ENCODE measurements at places on chromosomes 12 and 14.
A peak's percentile ranks its signal among the peaks of the same experiment; 100 is the strongest.

- DNase-seq = no peak
Observed at GRCh38 chr12:123105211-123105826, 45.6 kb downstream of the PITPNM2 start.

- DNase-seq = no peak
Observed at GRCh38 chr12:2858334-2858733, 1.5 kb upstream of the TEX52 start.

- DNase-seq = no peak
Observed at GRCh38 chr12:49824895-49825294, 3.3 kb downstream of the NCKAP5L start.

DNA sequence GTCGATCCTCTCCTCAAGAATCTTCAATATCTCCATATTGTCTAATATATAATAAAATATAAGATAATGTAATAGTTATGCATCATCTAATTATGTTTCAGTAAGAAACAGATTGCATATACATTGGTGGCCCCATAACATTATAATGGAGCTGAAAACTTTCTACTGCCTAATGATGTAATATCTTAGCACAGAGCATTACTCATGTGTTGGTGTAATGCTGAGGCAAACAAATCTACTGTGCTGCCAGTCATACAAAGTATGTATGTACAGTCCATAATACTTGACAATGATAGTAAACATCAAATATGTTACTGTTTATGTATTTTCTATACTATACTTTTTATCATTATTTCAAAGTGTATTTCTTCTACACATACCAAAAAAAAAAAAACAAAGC, 128.7 kb downstream of the CPNE8 start:
- no peak for DNase-seq

GRCh38 chr14:61498811-61499210, 177.4 kb downstream of the PRKCH start:
- no peak for DNase-seq

DNA sequence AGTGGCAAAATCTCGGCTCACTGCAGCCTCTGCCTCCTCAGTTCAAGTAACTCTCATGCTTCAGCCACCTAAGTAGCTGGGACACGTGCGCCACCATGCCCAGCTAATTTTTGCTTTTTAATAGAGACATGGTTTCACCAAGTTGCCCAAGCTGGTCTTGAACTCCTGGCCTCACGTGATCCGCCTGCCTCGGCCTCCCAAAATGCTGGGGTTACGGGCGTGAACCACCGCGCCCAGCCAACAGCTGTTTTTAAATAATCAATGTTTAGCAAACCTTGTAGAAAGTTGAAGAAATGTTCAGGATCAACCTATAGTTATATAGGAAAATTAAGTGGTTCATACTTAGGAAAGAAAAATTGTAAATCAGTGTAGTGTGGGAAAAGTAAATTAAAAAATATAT, 6.0 kb upstream of the HSP90AA1 start:
- no peak for DNase-seq

GRCh38 chr14:104597576-104597975, 7.0 kb downstream of the TMEM179 start:
- DNase-seq = no peak

DNA sequence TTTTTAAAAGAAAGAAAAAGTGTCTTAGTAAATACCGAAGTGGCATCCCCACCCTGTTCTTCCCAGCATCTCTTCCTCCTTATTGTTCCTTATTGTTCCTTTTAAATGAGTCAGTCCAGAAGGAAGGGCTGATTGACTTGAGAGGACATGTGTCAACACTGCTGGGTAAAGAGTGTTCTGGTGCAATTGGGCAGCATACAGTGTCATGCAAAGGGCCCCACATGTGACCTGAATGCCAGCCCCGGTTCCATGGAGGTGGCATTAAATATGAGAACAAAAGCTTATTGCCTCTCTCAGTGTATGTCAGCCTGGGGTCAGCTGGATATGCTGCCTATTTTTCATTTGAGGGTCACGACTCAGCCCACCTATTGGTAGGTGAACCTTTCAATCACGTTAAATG, 58.9 kb upstream of the RIC8B start:
- DNase-seq = no peak

DNA sequence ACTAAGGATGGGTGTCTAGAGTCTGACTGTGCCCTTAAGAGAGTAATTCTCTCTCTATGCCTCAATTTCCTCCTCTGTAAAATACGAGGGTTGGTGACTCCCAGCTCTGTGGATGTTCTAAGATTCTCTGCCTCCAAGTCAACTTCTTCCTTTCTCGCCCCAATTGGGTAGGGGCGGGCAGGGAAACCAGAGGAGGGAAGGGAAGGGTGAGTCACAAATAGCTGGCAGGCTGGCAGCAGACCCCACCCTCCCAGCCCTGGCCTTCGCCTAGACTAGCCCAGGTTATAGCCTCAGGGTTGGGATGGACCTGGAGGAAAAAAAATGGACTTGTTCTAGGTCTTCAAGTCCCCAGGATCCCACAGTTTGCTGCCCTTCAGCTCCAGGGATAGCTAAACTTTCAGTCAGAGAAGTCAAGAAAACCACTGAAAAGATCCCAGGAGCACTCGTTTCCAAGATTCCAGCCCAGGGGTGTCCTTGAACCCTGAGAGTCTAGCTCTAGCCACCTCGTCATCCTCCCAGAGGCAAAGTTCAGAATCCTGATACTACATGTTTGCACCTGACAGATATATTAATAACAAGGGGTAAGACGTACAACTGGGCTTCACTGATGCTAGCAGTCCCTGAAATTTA, 2.3 kb downstream of the DGKA start:
- DNase-seq = no peak

GRCh38 chr14:96874127-96874526, 76.9 kb downstream of the VRK1 start:
- no peak for DNase-seq

GRCh38 chr12:83827860-83828259, 1084.7 kb downstream of the SLC6A15 start:
- DNase-seq = no peak

GRCh38 chr14:24699052-24699451, 65.1 kb upstream of the GZMB start:
- DNase-seq = no peak

DNA sequence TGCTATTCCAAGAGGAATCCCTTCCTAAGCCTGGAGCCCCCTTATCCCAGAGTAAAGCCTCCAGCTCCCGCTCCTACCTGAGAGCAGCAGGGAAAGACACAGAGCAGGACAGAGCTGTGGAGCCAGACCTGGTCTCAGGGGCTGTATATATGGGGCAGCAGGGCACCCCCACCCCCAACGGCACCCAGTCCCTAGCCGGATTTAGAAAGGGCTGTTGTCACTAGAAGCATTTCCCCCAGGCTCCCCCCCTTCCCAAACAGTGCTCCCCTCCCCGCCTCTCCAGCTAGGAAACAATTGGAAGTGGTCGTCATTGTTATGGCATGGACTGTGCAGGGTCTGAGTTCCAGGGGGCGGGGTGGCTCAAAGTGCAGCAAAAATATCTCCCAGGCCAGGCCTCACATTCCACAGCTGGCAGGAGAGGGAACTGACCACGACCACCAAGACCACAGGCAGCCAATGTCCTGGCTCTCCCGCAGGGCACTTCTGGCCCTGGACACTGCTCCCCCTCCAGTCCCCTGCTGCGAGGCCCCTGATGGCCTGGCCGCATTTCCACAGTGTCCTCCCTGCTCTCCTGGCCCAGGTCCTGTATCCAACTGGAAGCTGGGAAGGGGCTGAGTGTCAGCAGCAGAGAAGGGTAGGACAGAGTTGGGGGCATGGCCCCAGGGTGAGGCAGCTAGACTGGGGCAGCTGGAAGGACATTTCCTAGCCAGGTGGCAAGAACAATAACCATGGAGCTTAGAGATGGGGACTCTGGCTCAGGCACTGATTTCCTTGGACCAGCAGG, at the start of gene MYH7:
Gene MYH7, minus strand, starts transcription at position 118 of the 784 bp plus-strand sequence. CDS start 1,928 bp downstream, outside the sequence.
- peak; percentile 20 for DNase-seq

- DNase-seq = no peak
Observed at GRCh38 chr14:63933110-63933509, 80.3 kb downstream of the SYNE2 start.

- DNase-seq = no peak
Observed at GRCh38 chr12:123069436-123070266, 81.2 kb downstream of the PITPNM2 start.

DNA sequence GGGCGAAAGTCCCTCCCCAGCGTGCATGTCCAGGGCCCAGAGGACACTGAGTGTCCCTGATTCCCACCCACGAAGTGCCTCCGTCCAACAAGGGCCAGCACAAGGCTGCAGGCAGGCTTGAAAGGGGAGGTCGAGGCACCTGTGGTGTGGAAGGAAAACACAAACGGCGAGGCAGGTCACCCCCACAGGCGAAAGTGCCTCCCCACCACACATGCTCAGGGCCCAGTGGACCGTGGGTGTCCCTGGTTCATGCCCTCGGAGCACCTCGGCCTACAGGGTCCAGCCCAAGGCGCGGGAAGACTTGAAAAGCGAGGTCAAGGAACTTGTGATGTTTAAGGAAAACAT, 370.4 kb downstream of the ALG10 start:
- DNase-seq = no peak

- no peak for DNase-seq
Observed at GRCh38 chr12:2294651-2295475, 242.1 kb downstream of the CACNA1C start.

GRCh38 chr12:132454933-132455418, 35.0 kb upstream of the FBRSL1 start:
- DNase-seq = no peak

GRCh38 chr12:11753150-11753499, 103.7 kb downstream of the ETV6 start:
- DNase-seq = no peak

GRCh38 chr12:127729381-127729780, 537.6 kb upstream of the TMEM132C start:
- DNase-seq = no peak

DNA sequence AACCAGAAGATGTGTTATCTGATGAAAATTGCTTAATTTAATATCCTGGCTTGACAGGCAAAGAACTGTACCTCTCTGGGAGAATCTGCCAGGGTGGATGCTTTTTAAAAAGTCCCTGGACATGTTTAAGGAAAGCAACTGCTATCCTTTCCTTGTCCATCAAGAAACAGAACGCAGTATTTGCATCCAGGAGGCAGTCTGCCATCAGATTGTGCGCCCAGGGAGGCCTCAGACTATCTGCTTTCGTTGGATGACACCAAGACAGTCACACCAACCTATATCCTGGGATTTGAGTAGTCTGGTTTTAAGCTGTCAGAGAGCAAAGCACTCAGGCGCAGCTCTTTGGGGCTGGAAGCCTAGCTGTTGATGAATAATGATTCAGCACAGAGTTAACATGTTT, 121.9 kb downstream of the TBX5 start:
- DNase-seq = no peak

- DNase-seq = no peak
Observed at GRCh38 chr12:53224061-53224896, 7.7 kb downstream of the RARG start.

DNA sequence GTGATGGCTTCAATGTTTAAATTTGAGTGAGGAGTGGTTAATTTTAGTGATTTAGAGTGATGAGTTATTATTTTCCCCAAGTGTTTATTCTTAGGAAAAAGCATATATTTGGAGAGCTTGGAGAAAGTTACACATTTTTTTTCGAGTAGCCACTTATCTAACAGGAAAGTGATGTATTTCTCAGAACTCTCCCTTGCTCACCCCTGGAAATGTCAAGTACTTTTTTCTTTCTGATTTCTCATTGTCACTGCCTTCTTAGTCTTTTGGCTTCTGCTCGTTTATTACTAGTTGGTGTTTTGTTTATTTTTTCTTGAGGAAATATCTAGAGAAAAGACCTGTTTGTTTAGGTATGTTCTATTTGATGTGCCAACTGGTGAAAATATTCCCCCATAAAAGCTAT, 58.8 kb downstream of the AEBP2 start:
- DNase-seq = no peak

- DNase-seq = no peak
Observed at GRCh38 chr12:52247622-52248540, 14.8 kb downstream of the KRT7 start.

GRCh38 chr14:73741386-73741875, 27.2 kb upstream of the PNMA1 start:
- peak; percentile 55 for DNase-seq

GRCh38 chr12:109714141-109714912, 702 bp downstream of the FAM222A start:
- peak; percentile 94 for DNase-seq

DNA sequence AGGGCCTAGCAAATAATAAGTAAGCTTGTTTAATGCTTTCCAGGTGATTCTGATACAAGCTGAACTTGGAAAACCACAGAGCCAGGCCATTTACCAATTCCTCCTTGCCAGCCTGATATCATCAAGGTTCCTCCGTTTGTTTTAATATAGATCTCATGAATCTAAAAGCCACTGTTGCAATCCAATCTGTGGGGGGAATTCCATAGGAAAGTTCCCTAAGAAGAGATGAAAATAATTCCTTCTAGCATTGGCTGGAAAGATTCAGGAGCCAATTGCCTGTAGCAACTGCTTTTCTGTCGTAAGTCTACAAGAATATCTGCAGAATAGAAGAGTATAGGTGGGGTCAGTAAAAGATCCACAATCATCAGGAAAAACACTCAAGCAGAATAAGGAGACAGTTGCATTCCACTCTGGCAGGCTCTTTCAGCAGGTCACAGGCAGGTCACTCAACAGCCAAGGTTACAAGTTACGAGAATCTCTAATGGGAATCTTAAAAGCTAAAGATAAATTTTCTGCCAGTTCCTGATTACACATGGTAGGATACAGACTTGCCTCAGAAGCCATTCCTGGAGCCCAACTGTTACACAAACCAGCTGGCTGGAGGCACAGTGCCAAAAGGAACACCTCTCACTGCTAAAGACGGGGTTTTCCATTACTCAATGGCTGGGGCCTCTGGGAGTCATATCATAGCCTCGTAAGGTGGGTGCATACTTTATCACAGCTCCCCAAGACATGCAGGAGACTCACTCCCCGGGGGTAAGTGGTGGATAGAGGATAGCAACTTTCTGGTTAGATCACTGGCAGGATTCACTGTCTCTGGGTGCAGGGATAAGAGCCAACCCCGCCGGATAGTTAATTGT, 43.6 kb downstream of the FGD6 start:
- DNase-seq = no peak

- DNase-seq = no peak
Observed at GRCh38 chr12:33313476-33313875, 126.1 kb downstream of the SYT10 start.

GRCh38 chr14:63205866-63206265, 1.6 kb downstream of the RHOJ start:
- no peak for DNase-seq

- peak; percentile 21 for DNase-seq
Observed at GRCh38 chr12:129902371-129903091, 1.3 kb downstream of the TMEM132D start.

- DNase-seq = no peak
Observed at GRCh38 chr12:988646-989045, 2.4 kb upstream of the ERC1 start.

DNA sequence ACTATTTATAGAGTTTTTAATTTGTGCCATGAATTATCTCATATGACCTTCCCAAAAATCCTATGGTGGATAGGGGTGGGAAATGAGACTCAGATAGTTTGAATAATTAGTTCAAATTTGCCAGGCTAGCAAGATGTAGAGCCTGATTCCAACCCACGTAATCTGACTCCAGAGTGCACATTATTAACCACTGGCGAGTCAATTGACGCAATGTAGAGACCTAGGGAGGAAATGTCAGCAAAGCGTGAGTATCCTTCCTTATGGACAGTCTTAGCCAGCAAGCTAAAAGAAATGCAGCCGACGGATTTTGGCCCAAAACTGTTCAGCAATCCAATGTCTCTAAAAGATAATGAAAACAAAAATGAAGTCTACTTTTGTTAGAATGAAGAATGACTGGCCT, 193.3 kb upstream of the KRR1 start:
- no peak for DNase-seq
